ENCODE measurements at places on chromosomes 6 and 20.

DNA sequence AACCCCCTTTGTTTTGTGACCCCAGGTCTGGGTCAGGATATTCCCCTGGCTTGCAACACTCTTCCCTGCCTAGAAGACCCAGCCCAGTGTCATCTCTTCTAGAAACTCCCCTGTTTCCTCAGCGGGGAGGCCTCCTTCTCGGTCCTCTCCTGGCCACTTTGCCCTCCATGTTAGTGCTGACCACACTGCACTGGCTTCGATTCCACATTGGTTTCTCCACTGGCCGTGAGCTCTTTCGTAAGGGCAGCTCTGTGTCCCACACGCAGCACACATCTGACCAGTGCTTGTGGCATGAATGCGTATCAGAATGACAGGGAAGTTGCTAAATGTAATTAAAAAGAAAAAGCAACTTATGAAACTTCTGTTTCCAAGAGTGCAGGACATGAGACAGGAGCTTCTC lies 49.4 kb upstream of the FNDC1 start:
- no peak for DNase-seq

DNA sequence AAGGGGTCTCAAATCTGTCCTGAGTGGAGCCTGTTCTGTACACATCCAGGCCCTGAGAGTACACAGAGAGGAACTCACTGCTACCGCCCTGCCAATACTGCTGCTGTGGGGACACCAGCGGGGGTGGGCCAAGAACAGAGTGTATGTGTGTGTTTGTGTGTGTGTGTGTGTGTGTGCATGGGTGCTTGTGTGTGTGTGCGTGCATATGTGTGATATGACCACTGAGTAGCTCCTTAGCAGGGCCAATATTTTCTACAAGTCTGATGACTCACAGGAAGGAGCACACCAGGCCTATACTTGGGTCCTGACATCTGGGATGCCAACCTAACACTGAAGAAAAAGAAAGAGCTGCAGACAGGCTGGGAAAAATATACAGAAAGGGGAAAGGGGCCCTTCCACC lies 1.4 kb downstream of the RAET1E start:
- DNase-seq = no peak

- no peak for DNase-seq
Observed at GRCh38 chr6:75762063-75762462, 13.0 kb downstream of the MYO6 start.

DNA sequence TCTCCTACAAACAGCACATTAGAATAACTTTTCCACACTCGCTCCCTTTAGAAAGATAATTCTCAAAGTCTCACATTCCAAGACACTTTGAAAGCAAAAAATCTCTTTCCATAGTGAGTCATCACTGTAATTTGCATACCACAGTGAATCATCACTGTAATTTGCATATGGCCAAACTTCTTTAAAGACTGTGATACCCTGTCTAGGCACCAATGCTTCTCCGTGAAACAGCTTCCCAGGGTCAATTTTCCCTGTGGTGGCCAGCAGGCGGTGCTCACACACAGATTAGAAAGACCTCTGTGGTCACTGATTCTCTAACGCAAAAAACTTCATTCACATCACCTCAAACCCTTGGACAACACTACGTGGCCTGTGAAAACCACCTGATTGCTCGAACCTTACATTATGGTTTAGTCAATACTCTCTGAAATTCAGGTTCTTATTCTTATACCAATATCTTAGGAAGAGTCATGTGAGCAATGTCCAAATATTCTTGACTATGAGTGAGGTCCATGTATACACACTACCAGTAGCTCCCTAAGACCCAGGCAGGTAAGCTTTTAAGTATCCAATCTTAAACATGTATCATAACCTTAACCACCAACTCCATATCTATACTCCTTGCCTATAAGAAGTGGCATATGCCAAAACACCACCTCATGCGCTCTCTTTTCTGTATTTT lies 78.5 kb upstream of the PHACTR1 start:
- DNase-seq = peak; percentile 50

DNA sequence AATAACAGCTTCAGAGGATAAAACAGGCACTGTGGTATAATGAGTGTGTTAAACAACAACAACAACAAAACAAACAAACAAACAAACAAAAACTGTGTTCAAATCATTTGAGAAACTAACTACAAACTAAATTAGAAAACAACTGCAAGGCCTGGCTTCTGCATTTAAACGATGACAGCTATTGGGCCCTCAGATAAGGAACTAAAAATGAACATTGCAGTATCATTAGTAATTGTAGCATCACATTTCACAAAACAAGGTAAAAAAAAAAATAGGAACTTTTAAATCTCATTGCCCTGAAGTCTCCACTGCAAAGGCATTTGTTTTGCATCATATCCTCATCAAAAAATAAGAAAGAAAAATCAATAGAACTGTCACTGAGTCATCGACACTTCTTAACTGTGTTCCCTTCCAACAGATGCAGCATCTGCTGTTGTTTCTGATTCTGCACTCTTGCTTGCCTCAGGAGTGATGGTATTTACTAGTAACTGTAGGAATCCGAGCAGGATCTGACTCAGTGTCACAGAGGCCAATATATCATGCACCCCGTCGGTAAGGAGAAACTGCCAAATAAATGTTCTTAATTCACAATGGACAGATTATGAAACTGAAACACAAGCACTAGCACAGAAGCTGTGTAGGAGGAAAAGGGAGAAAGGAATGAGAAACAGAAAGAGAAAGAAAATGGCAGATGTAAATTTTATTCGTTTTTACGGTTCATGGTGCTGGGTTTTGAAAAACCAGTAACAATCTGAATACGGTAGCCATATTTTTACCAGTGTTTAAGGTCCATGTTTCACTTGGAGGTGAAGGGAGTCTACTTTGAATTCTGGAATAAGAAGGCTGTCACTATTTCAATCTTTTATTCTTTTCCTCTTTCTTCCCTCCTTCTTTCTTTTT lies 365.7 kb upstream of the EPHA7 start:
- no peak for DNase-seq
